Stimulated activated CD4-positive, alpha-beta T cell treated with anti-CD3 and anti-CD28 coated beads, Interleukin-15, amount 100 ng/mL, for 1 hour (primary cell): ENCODE measurements at places on chromosomes 12 and 14.

- no peak for DNase-seq
Observed at GRCh38 chr14:71532344-71532743, 399.9 kb upstream of the RGS6 start.

DNA sequence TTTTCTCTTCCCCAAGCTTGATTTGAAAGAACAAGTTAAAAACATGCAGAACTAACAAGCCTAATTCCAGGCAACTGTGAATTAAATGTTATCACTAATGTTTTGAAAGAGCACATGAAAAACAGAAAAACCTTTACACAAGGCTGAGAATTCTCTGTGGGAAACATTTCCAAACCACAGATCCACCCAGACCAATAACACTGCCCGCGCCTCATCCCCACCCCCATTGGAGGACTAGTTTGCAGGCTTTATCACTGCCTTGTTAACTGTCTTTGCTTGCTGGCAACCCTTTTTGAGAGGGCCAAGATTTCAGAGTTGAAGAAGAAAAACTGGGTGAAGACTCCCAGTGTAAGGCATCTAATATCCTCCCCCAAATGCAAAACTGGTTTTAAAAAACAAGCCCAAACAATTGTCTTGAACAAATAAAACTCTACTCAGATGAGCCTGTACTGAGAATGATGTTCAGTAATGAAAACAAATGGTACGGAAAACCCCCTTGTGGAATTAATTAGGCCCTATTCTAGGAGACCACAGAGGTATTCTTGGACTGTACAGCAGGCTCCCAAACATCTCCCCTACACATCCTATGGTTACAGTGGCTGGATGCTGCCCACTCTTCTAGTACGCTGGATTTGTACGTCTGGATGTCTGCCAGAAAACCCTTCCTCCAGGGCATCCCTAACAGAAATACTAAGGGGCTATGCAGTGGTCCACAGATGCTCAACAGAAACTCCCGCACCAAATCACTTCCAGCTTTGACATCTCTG lies 5.8 kb downstream of the MAX start:
- DNase-seq, result no peak

GRCh38 chr12:48078901-48079300 lies 27.0 kb downstream of the SENP1 start:
- DNase-seq, result no peak

- no peak for DNase-seq
Observed at GRCh38 chr12:46342562-46343033, 30.0 kb downstream of the SLC38A2 start.

GRCh38 chr14:23102801-23103200 lies 2.0 kb downstream of the CIROP start:
- no peak for DNase-seq

DNA sequence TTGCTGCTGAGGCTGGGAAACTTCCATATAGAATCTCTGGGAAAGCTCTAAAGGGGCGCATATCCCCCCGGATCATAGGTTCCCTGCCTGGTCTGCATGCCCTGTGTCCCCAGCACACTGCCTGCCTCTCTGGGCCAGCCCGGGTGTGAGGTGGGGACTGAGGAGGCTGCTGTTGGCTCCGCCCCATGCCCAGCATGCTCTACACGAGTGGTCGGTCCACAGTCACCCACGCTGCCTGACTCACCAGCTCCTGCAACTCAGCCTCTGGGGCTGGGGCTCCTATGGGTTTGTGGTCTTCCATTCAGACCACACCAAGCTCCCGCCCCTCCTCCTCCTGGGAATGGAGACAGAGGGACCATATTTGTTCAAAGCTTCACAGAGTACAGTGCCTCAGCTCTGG lies 88.5 kb upstream of the ANO2 start:
- DNase-seq, result no peak

GRCh38 chr14:87952307-87953094 lies 40.5 kb downstream of the GALC start:
- DNase-seq, result no peak

DNA sequence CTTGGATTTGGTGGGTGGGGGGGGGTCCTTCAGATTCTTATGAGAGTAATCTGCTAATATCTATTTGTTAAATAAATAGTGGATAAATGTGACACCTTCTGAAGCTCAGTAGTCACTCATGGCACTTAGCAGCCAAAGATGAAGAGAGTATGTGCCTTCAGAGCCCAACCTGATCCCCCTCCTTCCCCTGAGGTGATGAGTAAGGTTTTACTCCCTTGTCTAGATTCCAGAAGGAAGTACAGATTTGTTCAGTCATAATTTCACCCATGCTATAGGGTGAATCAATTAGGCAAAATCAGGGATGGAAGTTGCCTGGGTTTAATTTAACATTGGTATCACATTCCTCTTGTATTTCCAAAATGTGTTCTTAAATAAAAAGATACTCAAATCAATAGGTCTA lies 340.3 kb upstream of the ATP2B1 start:
- DNase-seq, result no peak

- DNase-seq, result no peak
Observed at GRCh38 chr12:28021704-28022103, 49.2 kb upstream of the PTHLH start.

GRCh38 chr12:54991161-54991990 lies 6.8 kb upstream of the TESPA1 start:
- DNase-seq, result no peak

DNA sequence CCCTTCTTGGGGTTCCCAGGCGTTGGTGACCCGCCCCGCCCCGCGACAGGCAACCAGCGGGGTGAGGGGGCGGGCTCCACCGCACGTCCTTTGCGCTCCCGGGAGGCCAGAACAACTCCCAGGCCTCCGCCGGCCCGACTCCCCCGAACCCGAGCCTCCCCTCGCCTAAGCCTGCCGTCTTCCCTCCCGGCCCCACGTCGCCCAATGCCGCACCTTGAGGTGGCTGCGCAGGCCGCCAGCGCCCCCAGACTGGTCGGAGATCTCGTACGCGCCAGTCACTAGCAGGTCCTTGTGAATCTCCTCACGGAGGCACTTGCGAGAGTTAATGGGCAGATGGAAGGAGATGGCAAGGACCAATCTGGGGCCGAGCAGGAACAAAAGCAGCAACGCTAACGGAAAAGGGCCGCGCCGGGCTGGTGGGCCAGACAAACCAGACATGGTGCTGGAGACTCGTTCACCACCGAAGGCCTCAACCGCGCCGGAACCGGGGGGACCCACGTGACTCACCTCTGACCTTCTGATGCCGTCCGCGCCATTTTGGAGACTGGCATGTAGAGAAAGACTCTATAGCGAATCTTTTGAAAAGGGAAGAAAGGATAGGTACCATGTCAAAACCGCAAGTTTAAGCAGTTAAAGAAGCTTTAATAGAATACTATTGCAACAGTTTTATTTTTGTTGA lies at the start of gene TMED10:
TMED10 (minus strand) TSS at position 471 of the 679 bp plus-strand sequence; CDS start at position 438, 33 bp downstream.
- DNase-seq, result peak; percentile 84

DNA sequence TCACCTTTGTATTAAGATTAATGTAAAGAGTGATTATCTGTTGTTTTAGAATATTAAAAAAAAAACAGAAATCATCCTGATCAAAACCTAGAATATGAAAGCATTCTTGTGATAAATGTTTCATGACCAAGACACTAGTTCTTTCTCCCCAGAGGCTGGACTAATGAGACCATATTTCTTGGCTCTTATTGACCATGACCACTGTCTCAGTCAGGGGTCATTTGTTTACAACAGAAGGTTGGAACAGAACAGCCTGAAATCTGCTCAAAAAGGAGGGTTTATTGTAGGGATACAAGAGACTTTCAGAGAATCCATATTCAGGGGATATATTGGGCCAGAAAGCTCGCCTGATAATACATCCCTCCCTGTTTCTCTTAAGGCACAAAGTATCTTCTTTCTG lies 87.7 kb downstream of the TMEM30B start:
- DNase-seq, result no peak

GRCh38 chr12:41950455-41950854 lies 194.2 kb downstream of the GXYLT1 start:
- DNase-seq, result no peak

DNA sequence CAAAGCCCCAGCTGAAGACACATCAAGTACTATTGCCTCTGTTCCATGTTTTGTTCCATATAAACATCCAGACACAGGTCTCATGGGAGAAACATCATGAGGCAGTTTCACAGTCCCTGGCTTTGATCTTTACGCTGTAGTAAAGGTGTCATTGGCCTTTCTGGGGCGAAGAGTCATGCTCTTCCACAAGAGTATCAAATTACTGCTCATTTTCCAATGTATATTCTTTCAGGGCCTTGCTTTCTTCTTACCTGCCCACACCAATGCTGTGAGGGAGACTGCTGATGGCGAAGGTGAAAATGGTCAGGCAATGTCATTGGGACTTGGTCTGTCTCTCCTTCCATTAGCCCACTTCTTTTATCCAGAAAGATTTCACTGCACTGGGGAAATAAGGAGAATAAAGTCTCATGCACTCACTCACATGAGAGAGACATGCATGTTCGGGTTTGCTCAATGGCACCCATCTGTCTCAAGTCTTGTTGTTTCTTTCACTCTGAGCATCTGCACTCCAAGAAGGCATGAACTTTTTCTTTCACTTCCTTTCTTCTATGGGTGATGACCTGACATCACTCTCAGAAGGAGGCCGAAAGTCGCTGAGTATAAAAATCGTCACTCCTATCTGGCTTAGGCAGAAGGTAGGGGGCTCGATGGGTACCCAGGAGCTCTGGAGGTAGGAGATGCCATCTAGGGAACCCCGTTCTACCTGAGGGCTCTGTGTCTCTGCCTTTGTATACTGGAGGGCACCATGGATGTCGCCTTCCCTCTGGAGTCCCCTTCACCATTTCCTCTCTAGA lies 1.3 kb upstream of the JDP2 start:
- DNase-seq, result no peak

GRCh38 chr12:45416126-45416525 lies 200.2 kb downstream of the ANO6 start:
- no peak for DNase-seq

GRCh38 chr12:62604373-62604772 lies 137.7 kb downstream of the MON2 start:
- DNase-seq, result no peak

GRCh38 chr14:65237023-65237814 lies 134.9 kb upstream of the MAX start:
- no peak for DNase-seq

GRCh38 chr14:93346926-93347721 lies at the start of gene COX8C:
TSS of gene COX8C (plus strand) at chr14:93347182. CDS start at chr14:93347269, 87 bp downstream.
- DNase-seq, result no peak

DNA sequence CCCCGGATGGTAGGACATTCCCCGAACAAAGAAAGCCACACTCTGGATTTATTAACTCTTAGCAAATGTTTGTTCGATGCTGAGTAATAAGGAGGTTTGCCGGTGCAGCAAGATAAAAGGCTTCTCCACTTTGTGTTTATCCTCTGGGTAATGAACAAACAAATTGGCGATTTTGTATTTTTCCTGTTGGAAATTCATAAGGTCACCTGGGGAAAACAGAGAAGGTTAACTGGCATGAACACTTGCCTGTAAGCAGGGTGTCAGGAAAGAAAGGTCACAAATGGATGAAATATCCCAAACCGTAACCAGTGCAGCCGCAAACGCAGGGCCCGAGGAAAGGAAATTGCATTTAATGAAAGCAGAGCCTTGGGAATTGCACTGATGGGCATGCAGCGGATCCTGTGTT lies 132.8 kb downstream of the RMST start:
- no peak for DNase-seq

DNA sequence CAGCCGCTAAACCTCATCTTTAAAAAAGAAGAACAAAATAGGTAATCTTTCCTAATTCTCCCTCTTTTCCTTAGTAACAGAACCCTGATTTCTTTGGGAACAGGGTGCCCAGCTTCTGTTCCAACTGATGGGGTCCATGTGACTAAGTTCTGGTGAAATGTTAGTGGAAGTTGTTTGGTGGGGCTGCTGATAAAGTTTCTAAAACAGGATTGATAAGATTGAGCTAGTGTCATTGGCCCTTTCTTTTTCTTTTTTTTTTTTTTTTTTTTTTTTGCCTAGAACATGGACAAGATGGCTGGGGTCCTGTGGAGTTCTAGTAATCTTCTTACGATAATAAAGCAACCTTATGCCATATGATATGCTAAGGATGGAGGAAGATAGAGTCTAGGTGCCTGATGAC lies 16.2 kb upstream of the TUBA1B start:
- no peak for DNase-seq

GRCh38 chr14:65128096-65128495 lies 25.8 kb upstream of the MAX start:
- no peak for DNase-seq

DNA sequence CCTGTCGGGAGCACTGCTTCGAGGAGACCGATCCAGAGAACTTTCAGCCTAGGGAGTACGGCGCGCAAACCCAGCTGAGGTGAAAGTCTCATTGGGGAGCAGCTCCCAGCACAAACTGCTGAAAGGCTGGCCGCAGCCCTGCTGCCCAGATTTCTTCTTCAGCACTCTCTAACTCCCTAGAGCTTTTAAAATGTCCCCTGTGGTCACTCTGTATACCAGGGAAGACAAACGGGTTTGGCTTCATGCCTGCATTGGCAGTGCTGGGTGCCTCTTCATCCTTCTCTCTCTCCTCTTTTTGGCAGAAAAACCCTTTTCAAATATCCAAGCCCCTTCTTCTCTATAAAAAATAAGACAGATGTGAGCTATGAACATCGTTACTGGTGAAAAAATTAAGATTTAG lies 34.9 kb downstream of the BBS10 start:
- DNase-seq, result no peak

DNA sequence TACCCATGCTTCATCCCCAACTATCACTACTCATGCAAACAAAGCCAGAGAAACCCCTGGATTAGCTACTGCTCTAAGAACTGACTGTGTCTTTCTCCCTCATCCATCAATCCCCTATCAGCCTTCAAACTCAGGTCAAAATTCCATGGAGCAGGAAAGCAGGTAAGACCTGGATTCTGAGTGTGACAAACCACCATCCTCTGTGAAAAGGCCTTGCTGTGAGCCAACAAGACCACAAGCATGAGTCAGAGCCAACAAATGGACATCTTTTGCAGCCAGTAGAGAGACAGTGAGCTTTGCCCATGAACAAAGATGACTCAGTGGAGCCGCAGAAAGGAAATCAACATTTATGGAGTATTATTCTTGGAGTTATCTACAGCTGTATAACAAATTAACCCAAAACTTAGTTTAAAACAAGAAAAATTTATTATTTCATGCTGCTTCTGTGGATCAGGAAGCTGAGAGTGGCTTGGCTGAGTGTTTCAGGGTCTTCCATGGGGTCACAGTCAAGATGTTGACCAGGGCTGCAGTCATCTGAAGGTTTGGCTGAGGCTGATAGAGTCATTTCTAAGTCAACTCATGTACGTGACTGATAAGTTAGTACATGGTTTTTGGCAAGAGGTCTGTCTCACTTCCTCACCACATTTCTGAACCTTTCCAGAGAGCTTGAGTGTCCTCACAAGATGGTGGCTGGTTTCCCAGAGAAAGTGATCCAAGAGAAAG lies 61.1 kb downstream of the PITPNM2 start:
- no peak for DNase-seq

- DNase-seq, result no peak
Observed at GRCh38 chr12:77835969-77836368, 5.3 kb downstream of the NAV3 start.
